ENCODE measurements at places on chromosomes 3 and 15.

DNA sequence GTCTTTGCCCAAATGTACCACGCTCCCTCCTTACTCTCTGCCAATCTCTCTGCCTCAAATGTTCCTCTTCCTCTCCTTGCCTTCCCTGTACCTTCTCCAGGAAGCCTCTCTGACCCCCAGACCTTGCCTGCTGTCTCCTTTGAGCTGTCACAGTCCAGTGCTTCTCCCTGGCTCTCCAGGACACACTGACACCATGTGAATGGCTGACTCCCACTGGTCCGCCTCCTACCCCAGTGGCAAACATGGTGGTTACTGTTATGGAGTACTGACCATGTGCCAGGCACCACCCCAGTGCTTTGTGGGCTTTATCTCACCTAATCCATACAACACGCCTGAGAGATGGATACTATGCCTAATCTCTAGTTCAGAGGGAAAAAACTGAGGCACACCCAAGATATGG, 141.9 kb downstream of the TPRA1 start:
- no peak for DNase-seq

DNA sequence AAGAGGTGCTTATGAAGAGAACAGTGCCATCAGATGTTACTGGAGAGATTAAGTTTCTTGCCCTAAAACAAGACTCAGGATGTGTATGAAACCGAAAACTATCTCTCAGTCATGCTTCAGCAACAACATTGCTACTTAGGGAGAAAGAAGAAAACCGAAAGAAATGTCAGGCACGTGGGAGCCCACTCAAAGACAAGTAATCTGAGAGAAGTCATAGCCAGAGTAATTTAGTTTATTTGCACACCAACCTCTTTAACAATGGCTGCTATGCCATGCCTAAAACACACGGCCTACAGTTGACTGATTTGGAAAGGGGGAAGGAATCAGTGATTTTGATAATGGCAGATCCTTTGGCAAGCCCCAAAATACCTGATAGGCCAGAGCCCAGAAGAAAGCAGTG, 162.9 kb downstream of the TIGIT start:
- DNase-seq = no peak

GRCh38 chr3:195258449-195259153, 12.4 kb downstream of the XXYLT1 start:
- DNase-seq = no peak

DNA sequence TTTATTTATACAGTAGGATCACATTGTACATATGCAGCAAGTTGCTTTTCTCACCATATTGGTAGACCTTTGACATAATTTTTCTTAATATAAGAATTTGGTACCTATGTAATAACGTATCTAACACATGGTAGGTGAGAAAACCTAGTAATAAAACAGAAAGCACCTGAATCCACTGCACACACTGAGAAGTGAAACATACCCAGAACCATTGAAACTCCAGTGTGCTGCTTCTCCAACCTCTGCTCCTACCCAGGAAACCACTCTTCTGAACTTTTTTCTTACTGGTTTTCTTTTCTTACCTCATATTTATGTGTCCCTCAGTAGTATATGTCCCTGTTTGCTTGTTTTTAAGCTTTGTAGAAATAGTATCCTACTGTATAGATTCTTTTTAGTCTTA, 293.0 kb downstream of the UBE2E2 start:
- DNase-seq = no peak

- no peak for DNase-seq
These were observed 58.5 kb downstream of the PIK3R4 start for GRCh38 chr3:130688015-130688688.

DNA sequence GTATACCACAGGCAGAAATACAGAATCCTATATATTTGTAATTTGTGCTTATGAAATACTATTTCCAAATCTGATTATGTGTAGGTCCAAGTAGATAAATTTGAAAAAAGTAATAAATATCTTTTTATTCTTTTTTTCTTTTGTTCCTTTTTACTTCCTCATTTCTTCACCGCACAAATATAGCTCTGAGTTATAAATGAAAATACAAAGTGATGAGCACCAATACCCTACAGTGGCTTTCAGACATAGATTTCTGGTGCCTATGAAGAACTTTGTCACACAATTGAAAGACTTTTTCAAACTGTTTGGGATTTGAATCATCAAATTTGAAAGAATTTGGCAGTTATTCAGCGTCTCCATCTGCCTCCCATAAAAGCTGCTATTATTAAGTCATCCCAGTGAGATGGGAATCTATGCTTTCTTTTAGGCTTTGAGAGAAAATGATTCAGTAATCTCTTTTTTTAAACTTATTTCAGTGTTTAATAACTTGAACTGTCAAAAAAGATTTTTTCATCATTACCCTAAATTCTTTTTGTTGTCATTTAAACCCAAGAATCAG, 363.6 kb upstream of the GOLIM4 start:
- no peak for DNase-seq

Data from CD8-positive, alpha-beta memory T cell (primary cell).